ENCODE measurements at places on chromosomes 13 and 19.
A peak's percentile ranks its signal among the peaks of the same experiment; 100 is the strongest.

DNA sequence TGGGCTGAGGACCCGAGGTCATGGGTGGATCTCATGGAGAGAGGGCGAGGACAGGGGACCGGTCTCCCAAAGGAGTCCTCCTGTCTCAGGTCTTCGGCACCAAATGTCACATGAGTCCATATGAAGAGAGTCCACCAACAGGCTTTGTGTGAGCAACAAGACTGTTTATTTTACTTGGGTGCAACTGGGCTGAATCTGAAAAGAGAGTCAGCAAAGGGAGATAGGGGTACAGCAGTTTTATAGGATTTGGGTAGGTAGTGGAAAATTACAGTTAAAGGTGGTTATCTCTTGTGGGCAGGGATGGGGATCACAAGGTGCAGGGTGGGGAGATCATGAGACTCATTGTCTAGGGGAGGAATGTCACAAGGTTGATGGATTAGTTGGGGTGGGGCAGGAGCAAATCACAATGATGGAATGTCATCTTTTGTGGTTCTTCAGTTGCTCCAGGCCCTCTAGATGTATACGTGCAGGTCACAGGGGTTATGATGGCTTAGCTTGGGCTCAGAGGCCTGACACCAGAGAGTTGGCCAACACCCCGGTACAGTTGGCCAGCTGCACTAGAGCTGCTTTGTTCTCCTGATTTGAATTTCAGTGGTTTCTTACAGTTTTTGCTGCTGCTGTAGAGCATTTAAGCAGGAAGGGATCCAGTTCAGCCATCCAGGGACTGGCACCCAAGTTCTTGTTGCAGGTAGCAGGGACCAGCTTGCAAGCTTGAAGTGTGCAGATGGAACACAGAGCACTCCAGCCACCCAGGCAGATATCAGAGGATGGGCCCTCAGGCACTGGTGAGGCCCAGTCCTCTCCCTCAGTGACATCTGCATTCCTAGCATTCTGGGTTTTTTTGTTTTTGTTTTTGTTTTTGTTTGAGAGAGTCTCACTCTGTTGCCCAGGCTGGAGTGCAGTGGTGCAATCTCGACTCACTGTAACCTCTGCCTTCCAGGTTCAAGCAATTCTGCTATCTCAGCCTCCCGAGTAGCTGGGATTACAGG lies 26.4 kb upstream of the IGFL1 start:
- no peak for DNase-seq

DNA sequence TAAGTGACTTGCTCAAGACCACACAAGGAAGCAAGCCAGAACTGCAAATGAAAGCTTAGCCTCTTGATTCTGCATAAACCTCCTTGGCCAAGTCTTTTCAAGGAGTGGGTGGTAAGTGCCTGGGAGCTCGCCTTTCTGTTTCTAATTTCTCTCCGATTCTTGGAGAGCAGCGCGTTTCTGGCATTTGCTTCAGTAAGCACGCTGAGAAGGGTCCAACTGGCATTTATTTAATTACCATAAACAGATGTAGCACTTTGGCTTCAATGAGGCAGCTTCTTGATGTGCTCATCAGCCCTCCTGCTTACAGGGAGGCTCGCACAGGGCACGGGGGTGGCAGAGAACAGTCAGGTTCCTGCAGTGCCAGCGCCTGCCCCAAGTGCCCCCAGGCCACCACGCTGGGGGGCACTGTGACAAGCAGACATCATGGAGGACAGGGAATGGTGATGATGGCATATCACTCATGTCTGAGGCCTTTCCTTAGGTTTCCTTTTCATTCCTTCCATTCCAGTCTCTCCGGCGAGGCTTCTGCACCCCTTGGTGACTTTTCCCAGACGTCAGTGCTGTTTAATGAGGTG lies 13.3 kb downstream of the SIAH3 start:
- DNase-seq, result no peak

- no peak for DNase-seq
Measured at GRCh38 chr13:39054112-39054511, 15.9 kb downstream of the NHLRC3 start.

- no peak for DNase-seq
Measured at GRCh38 chr13:46598820-46599180, 45.8 kb downstream of the LRCH1 start.

DNA sequence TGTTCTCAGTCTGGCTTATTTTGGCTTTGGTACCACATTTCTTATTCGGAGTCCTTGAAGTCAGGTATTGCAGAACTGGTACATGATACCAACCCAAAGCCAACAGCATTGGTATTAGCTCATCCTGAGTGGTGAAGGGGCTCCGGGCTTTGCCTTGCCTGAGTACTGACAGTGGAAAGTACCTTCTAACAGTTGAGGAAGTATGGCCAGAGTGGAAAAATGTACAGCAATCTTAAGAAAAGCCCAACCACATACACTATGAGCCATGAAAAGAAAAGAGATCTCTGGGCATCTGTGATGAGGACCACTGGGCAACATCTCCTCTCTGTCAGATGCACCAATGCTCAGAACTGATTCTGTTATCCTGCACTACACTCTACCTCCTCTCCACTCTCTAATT lies 8.3 kb downstream of the LCP1 start:
- no peak for DNase-seq

DNA sequence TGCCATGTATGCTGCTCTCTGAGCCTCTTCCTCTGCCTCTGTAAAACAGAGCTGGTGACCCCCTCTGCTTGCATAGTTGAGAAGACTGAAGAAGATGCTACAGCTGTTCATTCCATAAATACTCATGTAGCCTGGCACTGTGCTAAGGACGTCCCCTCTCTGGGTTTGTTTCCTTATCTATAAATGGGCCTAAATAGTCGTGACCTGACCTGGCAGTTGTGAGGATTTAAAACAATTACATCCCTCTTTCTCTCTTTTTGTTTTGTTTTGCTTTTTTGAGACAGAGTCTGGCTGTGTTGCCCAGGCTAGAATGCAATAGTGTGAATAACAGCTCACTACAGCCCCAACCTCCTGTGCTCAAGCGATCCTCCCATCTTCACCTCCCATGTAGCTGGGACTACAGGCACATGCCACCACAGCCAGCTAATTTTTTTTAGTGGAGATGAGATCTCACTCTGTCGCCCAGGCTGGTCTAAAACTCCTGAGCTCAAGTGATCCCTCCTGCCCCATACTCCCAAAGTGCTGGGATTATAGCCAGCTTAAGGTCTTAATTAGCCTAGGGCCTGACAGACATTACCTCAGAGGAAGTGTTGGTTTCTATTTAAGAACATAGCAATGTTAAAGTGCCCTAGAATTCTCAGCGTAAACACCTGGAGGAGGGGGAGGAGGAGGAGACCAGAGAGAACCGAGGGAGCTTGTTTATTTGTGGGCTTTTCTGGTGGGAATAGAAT lies 4.6 kb downstream of the WDR62 start:
- DNase-seq, result no peak

DNA sequence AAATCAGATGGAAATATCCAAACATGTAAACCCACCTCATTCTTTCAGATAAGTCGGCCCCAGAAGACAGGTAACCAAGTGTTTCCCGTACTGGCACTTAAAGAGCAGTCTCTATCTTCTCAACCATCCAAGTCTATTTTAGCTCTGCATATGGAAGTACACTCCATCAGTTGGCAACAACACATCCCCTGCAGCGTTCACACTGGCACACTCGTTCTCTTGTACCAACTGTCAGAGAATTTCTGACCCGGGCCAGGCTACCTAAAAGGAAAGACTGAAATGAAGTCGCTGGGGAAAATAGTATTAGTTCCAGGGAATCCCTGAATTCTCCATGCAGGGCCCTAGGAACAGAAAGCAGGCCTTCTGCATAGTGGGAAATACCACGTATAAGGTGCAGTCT lies 109.3 kb downstream of the RXFP2 start:
- DNase-seq, result no peak

GRCh38 chr19:8611877-8612806 lies 1.6 kb upstream of the ADAMTS10 start:
- no peak for DNase-seq

DNA sequence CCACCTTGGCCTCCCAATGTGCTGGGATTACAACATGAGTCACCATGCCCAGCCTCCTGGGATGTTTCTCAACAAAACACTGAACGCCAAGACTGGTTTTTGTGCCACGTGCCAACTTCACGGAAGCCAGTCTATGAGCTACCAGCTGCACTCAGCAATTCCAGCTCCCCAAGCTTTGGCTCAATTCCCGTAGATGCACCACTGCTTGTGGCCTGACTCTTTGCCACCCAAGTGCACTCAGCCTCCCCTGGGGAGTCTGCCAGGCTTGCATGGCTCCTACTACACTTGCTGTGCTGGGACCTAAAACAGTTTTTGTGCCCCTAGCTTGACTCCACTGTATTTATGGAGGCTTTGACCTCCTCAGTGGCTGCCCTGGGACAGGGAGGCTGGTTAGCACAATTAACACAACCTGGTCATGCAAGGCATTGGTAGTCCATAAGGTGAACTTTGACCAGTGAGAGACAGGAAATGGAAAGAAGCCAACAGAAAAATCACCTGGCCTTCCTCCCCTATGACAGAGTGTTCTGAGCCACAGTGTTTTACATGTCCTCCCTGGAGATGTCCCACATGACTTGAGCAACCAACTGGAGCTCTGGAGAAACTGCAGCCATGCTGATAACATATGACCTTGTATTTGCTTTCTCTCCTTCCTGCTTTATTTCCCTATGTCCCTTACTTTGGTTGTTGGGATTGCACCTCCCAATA lies 1173.1 kb downstream of the UQCRFS1 start:
- DNase-seq, result no peak

GRCh38 chr13:59166174-59166573 lies 997.6 kb downstream of the DIAPH3 start:
- no peak for DNase-seq

DNA sequence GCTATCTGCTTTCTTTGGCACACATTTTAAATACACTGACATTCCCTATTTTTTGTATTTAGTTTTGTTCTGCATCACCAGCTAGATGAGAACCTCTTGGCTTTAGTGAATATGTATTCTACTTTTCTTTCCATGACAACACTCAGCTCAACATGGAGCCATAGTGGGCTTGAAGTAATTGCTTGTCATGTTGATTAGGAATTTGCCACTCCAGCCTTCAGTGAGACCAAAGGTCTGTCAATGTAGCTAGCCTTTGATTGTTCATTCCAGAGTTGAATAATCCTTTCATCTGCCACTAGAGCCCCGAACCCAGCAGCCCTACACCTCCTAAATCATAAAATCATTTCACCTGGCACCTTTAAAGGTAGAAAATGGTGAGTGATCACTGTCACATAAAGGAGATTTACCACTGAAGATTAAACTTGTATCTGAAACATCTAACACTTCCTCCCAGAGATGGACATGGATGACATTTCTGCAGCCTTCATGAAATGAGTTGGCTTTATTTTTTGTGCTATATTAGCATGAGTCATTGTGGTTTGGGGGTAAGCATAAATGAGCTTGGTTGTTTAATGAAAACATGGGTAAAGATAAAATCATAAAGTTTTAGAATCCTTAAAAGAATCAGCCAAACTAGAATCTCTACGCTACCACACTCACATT lies 29.2 kb upstream of the GARRE1 start:
- DNase-seq, result no peak

- DNase-seq, result no peak
Measured at GRCh38 chr13:101552286-101552685, 99.8 kb downstream of the ITGBL1 start.

GRCh38 chr19:38663957-38664502 lies 16.6 kb downstream of the ACTN4 start:
- no peak for DNase-seq

GRCh38 chr19:5718579-5719273 lies 1.2 kb downstream of the LONP1 start:
- DNase-seq, result peak; percentile 53

DNA sequence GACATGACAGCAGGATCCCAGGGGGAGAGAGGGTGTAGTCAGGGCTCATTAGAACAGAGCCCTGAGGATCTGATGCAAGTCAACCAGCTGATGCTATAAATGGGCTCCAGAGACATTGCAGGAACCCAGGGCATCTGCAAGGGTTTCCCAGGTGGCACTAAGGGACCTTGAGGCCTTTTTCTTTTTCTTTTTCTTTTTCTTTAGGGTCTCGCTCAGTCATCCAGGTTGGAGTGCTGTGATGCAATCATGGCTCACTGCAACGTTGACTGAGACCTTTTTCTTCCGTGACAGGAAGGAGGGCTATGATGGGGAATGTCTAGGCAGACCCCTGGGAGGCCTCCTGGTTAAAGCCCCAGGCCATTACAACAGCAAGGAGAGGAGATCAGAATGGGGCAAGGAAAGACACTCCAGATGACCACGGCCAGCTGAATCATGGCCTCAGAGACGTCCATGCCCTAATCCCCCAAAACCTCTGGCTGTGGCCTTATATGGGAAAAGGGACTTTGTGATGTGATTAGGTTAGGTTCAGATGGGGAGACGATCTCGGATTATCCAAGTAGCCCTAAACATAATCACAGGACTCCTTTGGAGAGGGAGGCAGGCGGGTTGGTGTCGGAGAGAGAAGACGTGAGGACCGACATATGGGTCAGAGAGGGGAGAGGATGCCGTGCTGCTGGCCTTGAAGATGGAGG lies 4.5 kb upstream of the FCGRT start:
- no peak for DNase-seq

DNA sequence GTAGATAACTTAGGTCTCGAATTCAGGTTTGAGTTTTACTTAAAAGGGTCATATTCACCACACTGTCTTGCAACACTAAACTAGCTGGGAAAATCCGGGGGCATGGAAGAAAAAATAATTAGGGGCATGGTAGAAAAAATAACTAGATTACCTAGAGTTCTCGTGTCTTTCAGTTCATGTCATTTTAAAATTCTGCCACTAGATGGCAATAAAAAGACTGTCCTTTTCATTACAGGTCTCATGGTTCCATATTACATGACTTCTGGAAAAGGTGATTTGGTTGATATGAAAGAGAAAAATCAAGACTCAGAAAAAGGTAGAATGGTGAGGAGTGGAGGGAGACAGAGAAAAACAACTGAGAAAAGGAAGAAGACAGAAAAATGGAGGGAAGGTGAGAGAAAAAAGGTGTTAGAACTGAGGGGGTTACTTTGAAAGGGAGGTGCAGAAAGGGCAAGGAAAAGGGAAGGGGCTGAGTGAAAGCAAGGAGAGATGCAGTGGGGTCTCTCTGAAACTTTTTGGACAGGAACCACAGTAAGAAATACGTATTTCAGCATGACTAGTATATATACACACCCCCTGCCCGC lies 299.0 kb downstream of the KLF12 start:
- no peak for DNase-seq

DNA sequence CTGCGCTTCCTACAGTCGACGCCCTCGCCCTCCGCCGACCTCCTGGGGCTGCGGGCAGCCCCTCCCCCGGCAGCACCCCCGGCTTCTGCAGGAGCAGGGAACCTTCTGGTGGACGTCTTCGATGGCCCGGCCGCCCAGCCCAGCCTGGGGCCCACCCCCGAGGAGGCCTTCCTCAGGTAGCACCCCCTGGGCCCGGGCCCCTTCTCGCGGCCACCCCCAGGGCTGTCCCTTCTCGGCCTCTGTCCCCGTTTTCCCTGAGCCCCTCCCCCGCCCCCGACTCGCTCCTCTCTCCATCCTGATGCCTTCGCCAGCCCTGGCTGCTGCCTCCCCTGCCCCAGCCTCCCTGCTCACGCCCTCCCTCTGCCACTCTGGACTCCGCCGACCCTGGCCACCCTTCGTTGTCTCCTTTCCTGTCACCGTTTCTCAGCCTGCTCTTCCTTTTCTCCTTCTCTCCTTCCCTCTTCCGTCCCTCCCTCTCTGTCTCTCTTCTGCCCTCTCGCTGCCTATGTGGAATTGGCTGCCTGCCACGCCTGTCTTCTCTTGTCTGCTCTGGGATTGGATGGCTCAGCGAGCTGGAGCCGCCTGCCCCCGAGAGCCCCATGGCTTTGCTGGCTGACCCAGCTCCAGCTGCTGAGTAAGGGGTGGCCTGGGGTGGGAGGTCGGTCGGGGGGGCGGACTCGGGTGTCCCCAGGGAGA lies 11.0 kb downstream of the FUZ start:
- no peak for DNase-seq

- no peak for DNase-seq
Measured at GRCh38 chr19:17074634-17075034, 618 bp downstream of the HAUS8 start.

- no peak for DNase-seq
Measured at GRCh38 chr13:111486801-111487200, 166.4 kb downstream of the TEX29 start.
